HuH-7.5 (cell line): ENCODE measurements at places on chromosomes 12 and 14.
A peak's percentile ranks its signal among the peaks of the same experiment; 100 is the strongest.

- no peak for DNase-seq
Measured at GRCh38 chr12:119660076-119660475, 7.9 kb upstream of the PRKAB1 start.

DNA sequence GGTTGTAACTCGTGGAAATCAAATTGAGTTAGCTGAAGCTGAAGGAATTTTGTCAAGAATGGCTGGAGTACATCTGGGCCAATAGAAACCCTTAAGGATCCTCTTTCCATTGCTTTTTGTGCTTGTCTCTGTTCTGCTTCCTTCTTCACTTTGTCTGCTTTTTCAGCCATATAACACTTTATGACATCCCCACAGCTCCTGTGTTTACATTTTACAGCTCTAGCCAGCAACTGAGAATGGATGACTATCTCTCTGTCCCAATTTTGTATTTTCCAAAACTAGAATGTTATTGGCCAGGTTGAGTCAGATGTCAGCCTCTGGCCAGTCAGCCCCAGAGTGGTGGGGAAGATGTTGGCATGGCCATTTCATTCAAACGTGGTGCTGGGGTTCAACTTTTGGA lies 57.6 kb downstream of the PELI2 start:
- no peak for DNase-seq

- no peak for DNase-seq
Measured at GRCh38 chr14:61516118-61516743, 179.1 kb upstream of the HIF1A start.

DNA sequence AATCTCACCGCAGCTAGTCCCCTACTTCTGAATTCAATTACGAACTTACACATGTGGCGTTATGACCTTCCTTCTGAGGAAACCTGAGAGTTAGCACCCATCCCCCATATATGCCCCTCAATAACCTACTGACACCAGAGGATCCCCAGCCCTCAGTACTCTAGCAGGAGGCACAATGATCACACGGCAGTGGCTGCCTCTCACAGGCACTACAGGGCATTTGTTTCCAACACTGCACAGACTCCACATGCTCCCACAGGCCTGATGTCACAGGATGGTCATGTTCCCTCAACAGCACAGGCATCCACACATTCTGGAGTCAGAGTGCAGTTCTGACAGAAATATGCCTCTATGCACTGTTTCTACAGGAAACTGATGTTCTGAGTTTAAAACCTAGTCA lies 17.4 kb downstream of the PPP1CC start:
- DNase-seq: no peak

GRCh38 chr12:3732901-3733300 lies 20.0 kb downstream of the CRACR2A start:
- no peak for DNase-seq

DNA sequence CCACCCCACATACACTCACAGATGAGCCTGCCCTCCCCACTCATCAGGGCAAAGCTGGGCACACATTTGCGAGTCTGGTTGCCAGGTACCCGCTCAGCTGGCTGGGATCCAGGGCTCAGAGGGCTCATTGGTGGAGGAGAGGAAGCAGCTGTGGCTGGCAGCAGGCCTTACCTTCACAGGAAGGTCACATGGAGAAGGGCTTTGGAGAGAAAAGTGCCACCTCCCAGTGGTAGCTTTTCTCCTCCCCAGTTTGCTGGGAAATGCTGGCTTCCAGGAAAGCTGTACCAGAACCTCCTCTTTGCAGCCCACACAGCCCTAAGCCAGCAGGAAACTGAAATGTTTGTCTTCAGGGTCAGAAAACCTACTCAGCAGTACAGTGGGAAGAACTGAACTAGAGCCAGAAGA lies 55.6 kb downstream of the LGMN start:
- no peak for DNase-seq

- no peak for DNase-seq
Measured at GRCh38 chr12:54463034-54463433, 10.4 kb downstream of the GTSF1 start.

- DNase-seq: no peak
Measured at GRCh38 chr12:10940389-10940788, 1.3 kb upstream of the TAS2R14 start.

DNA sequence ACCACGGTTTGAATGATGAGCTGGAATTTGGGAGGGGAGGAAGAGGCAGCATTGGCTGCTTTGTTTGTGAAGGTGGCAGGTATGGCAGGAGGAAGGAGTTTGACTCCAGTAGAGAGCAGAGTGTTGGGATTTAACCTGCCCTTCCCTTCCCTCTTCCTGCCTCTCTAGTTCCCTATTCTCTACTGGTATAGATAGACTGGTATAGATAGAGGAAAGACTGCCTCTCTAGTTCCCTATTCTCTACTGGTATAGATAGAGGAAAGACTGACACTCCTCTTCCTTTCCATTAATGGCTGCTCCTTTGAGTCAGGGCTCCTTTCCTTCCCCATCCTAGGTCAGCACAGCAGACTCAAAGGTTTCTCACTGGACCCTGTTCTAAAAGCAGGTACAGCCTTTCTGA lies 8.4 kb upstream of the SYCP3 start:
- no peak for DNase-seq

DNA sequence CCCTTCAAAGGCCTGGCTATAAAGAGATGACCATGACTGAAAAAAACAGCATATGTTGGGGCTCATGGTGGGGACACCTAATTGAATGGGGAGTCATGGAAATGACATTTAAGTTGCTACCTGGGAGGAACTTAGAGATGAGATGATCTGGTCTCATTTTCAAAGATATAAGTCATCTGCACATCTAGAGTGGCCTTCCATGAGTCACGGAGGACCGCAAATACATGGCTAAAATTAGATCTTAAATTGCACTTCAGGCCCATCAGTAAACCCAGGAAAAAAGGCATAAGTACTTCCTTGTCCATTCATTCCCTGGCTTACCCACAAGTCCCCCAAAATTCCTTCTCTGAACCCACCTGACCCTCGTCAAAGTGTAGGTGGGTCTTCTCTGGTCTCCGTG lies 53.4 kb downstream of the SPTB start:
- DNase-seq: no peak

DNA sequence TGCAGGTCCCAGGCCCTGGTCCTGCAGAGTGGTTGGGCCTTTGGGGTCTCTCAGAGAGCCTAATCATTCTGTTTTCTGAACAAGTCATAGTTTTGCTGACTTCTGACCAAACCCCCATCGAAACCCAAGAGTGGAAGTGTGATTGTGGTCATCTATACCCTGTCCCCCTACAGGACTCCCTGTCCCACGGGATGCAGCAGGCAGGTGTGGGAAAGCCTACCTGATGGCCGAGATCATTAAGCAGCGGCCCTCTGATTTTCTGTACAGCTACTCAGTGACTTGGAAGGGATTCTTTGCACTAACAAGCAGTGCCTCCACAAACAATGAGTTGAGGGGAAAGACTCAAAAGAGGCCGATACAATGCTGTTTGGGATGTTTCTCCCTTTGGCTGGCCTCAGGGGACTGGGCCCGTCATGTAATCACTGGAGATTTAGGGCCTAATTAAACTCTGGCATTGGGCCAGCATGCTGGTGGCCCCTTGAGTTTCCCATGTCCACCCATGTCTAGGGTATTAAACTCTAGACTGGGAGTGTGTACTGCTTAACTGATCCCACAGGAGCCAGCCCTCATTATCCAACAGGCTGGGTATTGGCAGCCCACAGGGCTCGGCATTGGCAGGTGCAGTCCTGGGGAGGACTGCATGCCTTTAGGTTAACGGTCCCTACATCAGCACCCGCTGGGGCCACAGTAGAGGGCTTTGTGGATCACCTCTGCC lies 192.8 kb downstream of the ZFP36L1 start:
- DNase-seq: no peak

DNA sequence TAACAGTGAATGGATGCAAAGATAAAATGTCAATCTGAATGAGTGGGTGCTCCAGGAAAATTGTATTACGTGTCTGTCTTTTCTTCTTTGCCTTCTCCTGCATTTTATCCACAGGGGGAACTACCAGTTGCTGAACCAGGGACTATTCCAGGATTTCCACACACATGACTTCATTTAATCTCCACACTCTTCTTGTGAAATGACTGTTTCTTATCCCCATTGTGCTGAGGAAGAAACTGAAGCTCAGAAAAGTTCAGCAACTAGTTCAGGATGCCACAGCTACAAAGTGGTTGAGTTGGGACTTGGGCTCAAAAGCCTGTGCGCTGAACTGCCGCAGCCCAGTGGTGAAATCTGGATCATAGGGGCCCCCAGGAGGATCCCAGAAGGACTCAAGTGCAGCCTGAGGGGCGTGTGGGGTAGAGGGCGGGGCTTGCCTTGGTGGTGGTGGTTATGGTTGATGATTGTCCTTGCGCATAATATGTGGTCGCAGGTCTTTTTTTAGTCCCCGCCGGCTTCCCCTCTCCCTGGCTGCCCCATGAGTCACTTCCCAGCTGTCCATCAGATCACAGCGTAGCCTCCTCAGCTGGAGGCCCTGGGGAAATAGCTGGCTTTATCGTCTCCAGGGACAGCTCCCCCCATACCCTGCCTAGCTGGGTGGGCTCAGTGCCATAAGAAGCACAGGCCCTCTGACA lies 235.2 kb upstream of the CRY1 start:
- no peak for DNase-seq

DNA sequence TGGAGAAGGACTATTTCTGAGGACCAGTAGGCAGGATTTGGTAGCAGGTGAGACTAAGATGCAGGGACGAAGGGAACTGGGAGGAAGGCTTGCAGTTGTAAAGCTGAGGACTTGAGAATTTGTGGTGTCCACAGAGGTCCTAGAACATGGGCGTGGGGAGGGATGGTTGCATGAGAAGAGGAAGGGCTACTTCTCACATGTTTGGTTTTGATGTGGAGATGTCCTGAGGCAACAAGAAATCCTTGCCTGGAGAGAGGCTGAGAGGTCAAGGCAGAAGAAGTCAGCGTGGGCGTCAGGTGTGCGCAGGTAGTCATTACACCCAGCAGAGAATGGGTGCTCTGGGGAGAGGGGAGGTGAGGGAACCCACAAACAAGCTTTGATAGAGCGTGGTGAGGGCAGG lies 5.7 kb upstream of the RABGGTA start:
- DNase-seq: no peak

DNA sequence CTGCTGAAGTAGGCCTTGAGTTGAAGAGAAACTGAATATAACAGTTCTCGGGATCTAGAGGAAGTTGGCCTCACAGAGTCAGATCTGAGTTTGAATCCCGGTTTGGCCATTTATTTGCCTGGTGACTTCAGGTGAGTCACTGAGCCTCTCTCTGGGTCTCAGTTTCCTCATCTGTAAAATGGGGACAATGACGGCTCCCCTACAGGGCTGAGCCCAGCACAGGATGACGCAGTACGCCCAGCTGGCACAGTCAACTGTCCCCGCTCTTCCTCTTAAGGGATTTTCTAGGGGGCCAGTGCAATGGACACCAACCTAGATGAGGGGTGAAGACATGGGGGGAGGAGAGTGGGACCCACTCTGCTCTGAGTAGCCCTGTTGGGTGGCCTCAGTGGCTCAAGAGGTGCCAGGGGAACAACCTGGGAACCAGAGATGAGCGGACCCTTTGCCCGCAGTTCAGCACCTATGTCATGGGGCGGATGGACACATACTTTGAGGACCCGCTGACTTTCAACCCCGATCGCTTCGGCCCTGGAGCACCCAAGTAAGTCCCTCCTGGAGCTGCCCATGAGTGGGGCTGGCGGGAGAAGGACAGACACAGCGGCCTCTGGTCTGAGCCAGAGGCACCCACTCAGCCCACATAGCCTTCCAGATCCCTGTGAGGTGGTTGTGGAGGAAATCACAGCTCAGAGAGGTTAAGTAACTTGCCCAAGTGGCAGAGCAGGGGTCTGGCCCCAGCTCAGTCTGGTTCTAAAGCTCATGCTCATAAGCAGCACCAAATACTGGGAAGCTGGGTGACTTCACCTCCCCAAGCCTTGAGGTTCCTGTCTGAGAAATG lies 41.1 kb downstream of the CYP46A1 start:
- DNase-seq: no peak

GRCh38 chr12:102965281-102966155 lies 8.0 kb downstream of the ASCL1 start:
- no peak for DNase-seq

- DNase-seq: no peak
Measured at GRCh38 chr12:48545833-48546469, 20.5 kb downstream of the OR8S1 start.

GRCh38 chr14:103097994-103098957 lies 3.8 kb downstream of the EXOC3L4 start:
- no peak for DNase-seq

DNA sequence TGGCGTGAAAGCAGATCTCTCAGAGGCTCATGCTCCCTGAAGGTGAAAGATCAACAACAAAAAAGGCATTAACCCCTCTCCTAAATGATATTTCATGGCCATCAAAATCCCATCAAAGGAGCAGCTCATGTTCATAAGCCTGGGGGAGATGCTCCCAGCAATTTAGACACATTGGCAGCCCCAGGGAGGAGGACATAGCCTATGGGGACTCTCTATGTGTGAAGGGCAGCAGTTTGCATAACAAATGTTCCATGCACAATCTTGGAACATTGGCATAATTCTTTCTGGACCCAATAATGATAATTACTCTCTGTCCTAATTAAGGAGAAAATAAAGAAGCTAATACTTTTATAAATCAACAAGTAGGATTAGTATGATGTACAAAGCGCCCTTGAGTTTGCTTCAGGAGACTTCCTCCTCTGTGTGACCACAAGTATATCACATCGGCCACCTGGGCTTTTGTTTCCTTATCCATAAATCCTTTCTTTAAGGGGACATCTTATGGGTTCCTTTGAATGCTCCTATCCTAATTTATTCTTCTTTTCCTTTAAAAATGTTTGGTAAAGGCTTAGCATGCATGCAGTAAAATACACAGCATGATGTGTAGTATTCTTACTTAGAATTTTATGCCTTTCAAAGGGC lies 161.9 kb upstream of the PLEKHG7 start:
- DNase-seq: no peak

DNA sequence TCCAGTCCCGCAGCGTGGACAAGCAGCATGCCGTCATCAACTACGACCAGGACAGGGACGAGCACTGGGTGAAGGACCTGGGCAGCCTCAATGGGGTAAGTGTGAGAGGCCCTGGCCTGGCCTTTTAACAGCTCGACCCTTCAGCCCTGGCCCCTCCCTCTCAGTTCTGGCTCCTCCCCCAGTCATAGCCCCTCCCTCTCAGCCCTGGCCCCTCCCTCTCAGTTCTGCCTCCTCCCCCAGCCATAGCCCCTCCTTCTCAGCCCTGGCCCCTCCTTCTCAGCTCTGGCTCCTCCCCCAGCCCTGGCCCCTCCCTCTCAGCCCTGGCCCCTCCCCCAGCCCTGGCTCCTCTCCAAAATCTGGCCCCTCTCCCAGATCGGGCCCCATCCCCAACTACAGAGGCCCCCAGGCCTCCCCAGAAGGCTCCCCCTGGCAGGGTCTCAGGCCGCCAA lies 11.2 kb downstream of the CEP170B start:
- DNase-seq: peak; percentile 46

GRCh38 chr14:64174922-64175782 lies 119.0 kb downstream of the ESR2 start:
- no peak for DNase-seq

- no peak for DNase-seq
Measured at GRCh38 chr12:47835006-47835830, 15.5 kb upstream of the HDAC7 start.

- no peak for DNase-seq
Measured at GRCh38 chr14:73755434-73756014, 41.3 kb upstream of the PNMA1 start.

GRCh38 chr12:13144266-13144828 lies 40.9 kb upstream of the GSG1 start:
- DNase-seq: no peak

- DNase-seq: no peak
Measured at GRCh38 chr12:31297572-31298514, 28.1 kb downstream of the SINHCAF start.
